Activated naive CD4-positive, alpha-beta T cell treated with anti-CD3 and anti-CD28 coated beads for 36 hours (primary cell): ENCODE measurements at places on chromosomes 6 and 20. TPM values are rescaled to one million over a fixed set of nuclear protein-coding genes. Genes with fewer than 3 reads are reported as not detected.

DNA sequence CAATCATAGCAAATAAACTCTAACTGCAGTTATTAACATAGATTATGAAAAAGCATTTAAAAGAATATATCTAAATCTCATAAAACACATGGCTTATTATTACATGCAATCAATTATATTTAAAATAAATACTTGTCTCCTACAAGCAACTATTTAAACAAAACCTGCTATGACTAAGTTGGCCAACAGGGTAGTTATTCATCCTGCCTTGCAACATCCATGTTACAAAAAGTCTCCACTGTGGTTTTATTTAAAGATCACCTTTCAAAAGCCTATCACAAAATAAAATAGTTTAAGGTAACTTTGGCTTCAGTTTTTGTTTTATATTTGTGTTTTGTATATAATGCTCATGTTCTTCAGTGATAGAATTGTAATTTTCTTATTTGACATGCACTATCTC lies 1127.0 kb upstream of the MAP3K7 start:
- no peaks in the 10 kb centered on the region for H3K27me3 ChIP-seq
- no peaks in the 10 kb centered on the region for H3K36me3 ChIP-seq
- no peaks in the 10 kb centered on the region for H3K4me1 ChIP-seq
- no peak overlapping the region for H3K27ac ChIP-seq
- H3K4me3 ChIP-seq, result no peak overlapping the region

- no peaks in the 10 kb centered on the region for H3K27me3 ChIP-seq
- no peak overlapping the region for H3K4me3 ChIP-seq
- peaks cover 26% of the 10 kb centered on the region for H3K4me1 ChIP-seq
These were observed 44.5 kb downstream of the NCOA7 start for GRCh38 chr6:125835221-125835744.

DNA sequence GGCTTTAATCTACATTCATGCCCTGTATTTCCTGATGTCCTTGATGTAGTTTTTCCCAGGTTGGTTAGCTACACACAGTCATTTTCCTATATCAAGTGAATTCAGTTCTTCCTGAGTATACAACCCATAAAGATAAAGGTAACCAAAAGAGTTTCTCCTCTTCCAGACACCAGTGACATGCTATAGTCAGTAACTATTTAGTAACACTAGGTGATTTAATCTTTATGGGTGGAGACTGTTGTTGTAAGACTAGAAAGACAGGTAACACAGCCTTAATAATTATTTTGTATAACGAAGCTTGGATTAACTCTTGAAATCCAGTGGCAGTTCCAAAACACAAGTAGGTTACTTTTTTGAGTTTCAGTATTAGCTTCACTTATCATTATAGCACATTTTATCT lies 17.6 kb downstream of the MCUR1 start:
- no peak overlapping the region for H3K4me3 ChIP-seq
- no peak overlapping the region for H3K27ac ChIP-seq
- no peaks in the 10 kb centered on the region for H3K27me3 ChIP-seq
- no peak for DNase-seq
- H3K36me3 ChIP-seq, result peaks cover 9% of the 10 kb centered on the region
- peaks cover 14% of the 10 kb centered on the region for H3K4me1 ChIP-seq

GRCh38 chr6:20840675-20841074 lies 306.4 kb downstream of the CDKAL1 start:
- H3K4me1 ChIP-seq, result peaks cover 15% of the 10 kb centered on the region
- H3K4me3 ChIP-seq, result no peak overlapping the region
- H3K36me3 ChIP-seq, result peaks cover 10% of the 10 kb centered on the region
- no peak overlapping the region for H3K27ac ChIP-seq
- no peaks in the 10 kb centered on the region for H3K27me3 ChIP-seq
- DNase-seq, result no peak

DNA sequence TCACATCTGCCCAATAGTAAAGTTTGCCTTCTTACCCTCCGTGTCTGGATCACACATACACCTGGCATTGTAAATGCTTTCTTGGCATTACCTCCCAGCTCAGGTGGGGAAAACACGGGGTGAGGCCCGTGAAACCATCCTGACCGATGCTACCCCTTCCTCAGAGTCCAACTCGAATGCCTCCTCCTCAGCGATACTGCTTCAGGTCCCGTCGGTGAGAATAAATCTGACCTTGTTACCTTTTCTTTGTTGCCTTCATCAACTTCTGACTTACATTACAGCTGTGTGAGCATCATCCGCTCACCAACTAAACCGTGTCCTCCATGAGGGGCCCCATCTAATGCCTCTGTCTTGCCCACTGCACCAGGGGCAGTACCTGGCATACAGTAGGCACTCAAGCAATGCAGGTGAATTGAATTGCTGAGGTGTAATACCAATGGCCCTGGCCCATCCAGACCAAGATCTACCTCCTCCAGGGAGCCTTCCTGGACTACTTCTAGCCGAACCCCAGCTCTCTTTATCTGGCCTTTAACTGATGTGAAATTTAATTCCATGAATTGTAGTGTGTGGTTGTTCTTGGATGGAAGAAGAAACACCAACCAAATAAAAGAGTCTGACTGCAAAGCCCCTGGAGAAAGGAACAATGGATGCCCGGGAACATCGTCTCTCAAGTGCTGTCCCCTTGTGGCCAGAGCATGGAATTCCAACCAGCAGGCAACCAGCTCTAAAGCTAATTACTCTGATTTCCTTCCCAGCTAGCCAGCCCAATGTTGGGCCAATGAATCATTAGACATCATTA lies 141.5 kb downstream of the ANKRD60 start:
- H3K36me3 ChIP-seq, result no peaks in the 10 kb centered on the region
- no peaks in the 10 kb centered on the region for H3K27me3 ChIP-seq
- H3K4me1 ChIP-seq, result no peaks in the 10 kb centered on the region
- DNase-seq, result peak; percentile 45
- no peak overlapping the region for H3K4me3 ChIP-seq

- no peak overlapping the region for H3K27ac ChIP-seq
- H3K4me1 ChIP-seq, result peaks cover 4% of the 10 kb centered on the region
- no peak overlapping the region for H3K4me3 ChIP-seq
- no peaks in the 10 kb centered on the region for H3K27me3 ChIP-seq
- peaks cover 29% of the 10 kb centered on the region for H3K36me3 ChIP-seq
These were observed 5.9 kb downstream of the ZSCAN31 start for GRCh38 chr6:28330041-28330440.

DNA sequence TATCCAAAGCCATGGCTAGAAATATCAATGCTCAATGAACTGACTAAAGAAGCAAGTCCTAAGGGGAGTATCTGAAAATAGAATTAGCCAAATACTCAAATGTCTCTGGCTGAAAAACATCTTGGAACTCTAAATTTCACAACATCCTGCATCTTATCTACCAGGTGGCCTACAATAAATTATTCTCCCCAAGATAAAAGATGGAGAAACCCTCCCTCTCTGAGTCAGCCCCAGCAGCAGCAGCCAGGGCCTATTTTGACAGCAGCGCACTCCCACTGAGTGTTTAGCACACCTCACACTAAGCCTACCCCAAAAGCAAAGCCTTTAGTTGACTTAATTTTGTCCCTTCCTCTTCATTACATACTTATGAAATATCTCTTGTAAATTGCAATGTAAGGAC lies 5.9 kb downstream of the CALHM6 start:
- H3K4me1 ChIP-seq, result peaks cover 14% of the 10 kb centered on the region
- DNase-seq, result no peak

- H3K27me3 ChIP-seq, result no peaks in the 10 kb centered on the region
- no peak overlapping the region for H3K27ac ChIP-seq
- H3K4me1 ChIP-seq, result no peaks in the 10 kb centered on the region
- H3K4me3 ChIP-seq, result no peak overlapping the region
- no peaks in the 10 kb centered on the region for H3K36me3 ChIP-seq
These were observed 327.6 kb downstream of the NKAIN2 start for GRCh38 chr6:124131259-124131658.

The SLC16A10 gene
- total RNA-seq, result 8.1 TPM

The SERAC1 gene
- 4.8 TPM for total RNA-seq

The KIFC1 gene
- 107 TPM for total RNA-seq

The GSTA3 gene
- total RNA-seq, result not detected
